ENCODE measurements at places on chromosomes 4 and X. TPM values are rescaled to one million over a fixed set of nuclear protein-coding genes. Genes with fewer than 3 reads are reported as not detected.

GRCh38 chr4:42302348-42302747, 94.9 kb upstream of the SHISA3 start:
- no peak for DNase-seq

- DNase-seq = no peak
These were observed 140.4 kb upstream of the SLITRK2 start for GRCh38 chrX:145677109-145677817.

- DNase-seq = peak; percentile 13
These were observed 543.6 kb upstream of the SMIM31 start for GRCh38 chr4:164210377-164210776.

DNA sequence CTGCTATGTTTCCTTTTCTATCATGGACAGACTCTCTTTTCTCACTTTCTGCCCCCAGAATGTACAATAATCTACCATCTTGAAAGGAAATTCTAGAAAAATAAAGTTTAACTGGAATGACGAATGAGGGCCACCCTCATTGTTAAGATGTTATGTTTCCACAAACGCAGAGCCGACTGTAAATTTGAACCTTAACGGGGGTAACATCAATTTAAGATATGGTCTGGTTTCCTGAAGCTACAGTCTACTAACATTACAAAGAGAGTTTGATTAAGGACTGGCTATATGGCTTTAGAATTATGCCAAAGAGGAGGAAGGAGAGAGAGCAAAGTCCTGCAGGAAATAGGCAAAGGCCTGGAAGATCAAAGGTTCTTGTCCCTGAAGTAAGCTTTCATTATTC, 227.2 kb downstream of the USP46 start:
- DNase-seq = no peak

GRCh38 chr4:110619463-110620247, 3.2 kb downstream of the PITX2 start:
- DNase-seq = no peak

The DCUN1D4 gene
- 35.5 TPM for polyA plus RNA-seq

The IL2 gene
- polyA plus RNA-seq = not detected

The UCHL1 gene
- 961 TPM for polyA plus RNA-seq

The ATP5ME gene
- 367 TPM for polyA plus RNA-seq

The BEND2 gene
- polyA plus RNA-seq = not detected

GRCh38 chr4:10162341-10163000, 45.9 kb upstream of the WDR1 start:
- no peak for DNase-seq

DNA sequence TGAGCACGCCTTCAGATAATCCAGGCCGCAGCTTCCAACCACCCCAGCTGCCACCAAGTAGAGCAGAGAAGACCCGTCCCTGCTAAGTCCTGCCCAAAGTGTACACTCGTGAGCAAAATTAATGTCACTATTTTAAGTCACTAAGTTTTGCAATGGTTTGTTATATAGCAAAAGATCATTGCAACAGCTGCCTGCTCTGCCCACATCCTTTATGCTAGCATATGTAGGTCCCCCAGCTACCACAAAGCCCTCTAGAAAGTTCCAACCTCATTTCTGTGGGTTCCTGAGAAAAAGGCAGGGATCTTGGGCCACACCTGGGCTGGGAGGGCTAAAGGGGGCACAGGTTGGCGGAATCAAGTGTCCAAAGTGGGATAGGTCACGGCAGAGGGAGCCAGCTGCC, 346.9 kb downstream of the BCOR start:
- no peak for DNase-seq

- no peak for DNase-seq
These were observed 5.0 kb upstream of the DDX60L start for GRCh38 chr4:168485156-168485910.

DNA sequence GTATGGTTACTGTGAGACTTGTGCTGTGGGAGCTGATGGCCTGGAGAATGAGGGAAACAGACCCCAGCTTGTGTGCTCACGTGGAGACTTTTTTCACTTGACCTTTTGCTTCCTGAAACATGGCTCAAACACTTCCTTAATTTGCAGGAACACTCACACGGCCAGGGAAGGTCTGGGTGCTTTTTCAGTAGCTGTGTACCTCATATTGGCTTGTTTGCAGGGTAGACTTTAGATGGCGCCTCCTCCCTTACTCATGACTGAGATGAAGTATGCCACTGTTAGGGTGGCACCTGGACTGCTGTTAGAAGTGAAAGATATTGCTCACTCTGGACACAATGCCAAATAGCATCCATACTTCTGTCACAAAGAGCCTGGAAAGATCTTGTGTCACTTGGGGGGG, 75.7 kb upstream of the WDR1 start:
- DNase-seq = no peak

The F8A2 gene
- not detected for polyA plus RNA-seq

GRCh38 chr4:123399627-123400358, 3.2 kb downstream of the SPRY1 start:
- peak; percentile 23 for DNase-seq

- DNase-seq = peak; percentile 76
These were observed 305.5 kb upstream of the EMCN start for GRCh38 chr4:100823066-100823992.

DNA sequence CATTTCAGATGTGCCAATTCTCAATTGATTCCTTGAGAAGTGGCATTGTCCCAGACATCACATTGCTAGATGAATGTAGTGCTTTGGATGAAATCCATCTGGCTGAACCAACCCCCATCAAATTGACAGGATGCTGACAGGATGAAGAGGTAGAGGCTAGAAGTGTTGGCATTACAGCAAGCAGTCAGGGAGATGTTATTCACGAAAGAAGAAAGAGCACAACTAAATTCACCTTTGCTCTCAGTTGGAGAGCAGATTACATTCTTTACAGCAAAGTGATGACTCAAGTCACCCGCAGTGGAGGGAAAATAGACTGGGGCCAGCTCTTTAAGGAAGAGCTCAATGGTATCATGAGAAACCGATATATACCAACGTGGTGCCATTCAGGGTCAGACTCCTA, 259.6 kb downstream of the C4orf33 start:
- DNase-seq = peak; percentile 37

- no peak for DNase-seq
These were observed 6.4 kb downstream of the ENOPH1 start for GRCh38 chr4:82436780-82437179.

The PLP1 gene
- polyA plus RNA-seq = 0.17 TPM

The FREM3 gene
- polyA plus RNA-seq = not detected

- no peak for DNase-seq
These were observed 1.7 kb upstream of the BMP2K start for GRCh38 chr4:78774417-78774816.

- no peak for DNase-seq
These were observed 195.9 kb upstream of the BANK1 start for GRCh38 chr4:101594588-101594987.

Data from fibroblast of lung (primary cell).